ENCODE measurements at places on chromosomes 12 and 14.

DNA sequence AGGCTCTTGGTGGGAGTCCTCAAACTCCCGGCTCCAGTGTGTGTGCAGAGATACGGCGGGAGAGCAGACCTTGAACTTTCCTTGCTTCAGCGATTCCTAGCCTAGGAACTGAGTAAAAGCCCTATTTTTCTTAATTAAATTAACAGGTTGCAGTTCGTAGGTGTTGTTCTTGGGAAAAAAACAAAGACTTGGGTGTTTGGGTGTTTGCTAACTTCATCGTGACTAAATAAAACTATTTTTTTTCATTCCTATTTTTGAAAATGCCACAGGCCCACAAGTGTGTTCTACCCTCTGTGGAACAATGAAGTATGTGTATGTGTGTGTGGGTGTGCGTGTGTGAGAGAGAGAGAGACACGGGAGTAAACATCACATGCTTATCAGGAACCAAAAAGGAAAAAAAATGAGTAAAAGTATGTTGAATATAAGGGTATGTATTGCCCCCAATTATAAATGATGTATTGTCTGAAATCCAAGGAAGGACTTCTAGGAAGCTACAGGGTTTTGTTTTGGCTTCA is 651 bp downstream of the TMEM117 start:
- DNase-seq = peak; percentile 20

- no peak for DNase-seq
Observed at GRCh38 chr12:25276199-25276937, 25.6 kb upstream of the KRAS start.

- no peak for DNase-seq
Observed at GRCh38 chr12:17030338-17030737, 424.4 kb upstream of the LMO3 start.

- no peak for DNase-seq
Observed at GRCh38 chr12:79250186-79250585, 385.6 kb downstream of the SYT1 start.

GRCh38 chr12:45596366-45596765 is 133.1 kb upstream of the ARID2 start:
- DNase-seq = no peak

DNA sequence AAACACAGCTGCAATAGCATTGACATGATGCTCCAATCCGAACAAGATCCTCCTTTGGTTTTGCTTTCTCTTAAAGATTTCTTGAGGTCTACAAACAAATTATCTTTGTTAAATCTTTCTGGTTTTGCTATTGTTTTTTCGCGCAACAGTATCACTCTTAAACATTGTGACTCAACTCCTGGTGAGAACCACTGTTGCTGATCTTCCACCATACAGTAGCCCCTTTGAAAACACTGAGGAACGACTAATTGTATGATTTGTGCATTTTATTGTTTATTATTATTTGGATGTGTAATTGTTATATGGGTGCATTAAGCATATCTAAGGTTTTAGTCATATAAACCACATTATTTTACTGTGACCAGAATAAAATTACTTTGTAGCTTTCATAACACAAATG is 282.8 kb downstream of the EGLN3 start:
- DNase-seq = no peak

All from CD4-positive, alpha-beta T cell treated with Interleukin-17A for 1 hour (primary cell).